ENCODE measurements at places on chromosomes 12 and 14. TPM values are rescaled to one million over a fixed set of nuclear protein-coding genes. Genes with fewer than 3 reads are reported as not detected.

DNA sequence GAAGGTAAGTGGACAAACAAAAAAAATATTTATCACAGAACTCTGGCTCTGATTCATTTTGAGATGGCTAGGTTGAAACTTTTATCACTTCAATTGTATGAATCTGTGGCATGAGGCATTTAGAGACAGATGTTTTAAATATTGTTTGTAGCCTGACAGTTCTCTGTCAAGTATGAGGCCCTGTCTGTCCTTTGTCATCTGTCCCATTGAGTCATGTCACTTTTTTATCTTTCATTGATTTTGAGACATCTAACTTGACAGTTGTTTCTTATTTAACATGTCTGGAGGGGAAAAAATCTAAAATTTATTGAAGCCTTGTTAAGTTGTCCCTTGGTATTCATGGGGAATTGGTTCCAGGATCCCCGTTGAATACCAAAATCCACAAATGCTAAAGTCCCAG, 829.5 kb downstream of the FSCB start:
- no peak for DNase-seq
- no peak overlapping the region for H3K4me3 ChIP-seq
- no peaks in the 10 kb centered on the region for H3K27me3 ChIP-seq
- H3K4me1 ChIP-seq = no peaks in the 10 kb centered on the region
- no peak overlapping the region for H3K27ac ChIP-seq
- no peaks in the 10 kb centered on the region for H3K36me3 ChIP-seq

DNA sequence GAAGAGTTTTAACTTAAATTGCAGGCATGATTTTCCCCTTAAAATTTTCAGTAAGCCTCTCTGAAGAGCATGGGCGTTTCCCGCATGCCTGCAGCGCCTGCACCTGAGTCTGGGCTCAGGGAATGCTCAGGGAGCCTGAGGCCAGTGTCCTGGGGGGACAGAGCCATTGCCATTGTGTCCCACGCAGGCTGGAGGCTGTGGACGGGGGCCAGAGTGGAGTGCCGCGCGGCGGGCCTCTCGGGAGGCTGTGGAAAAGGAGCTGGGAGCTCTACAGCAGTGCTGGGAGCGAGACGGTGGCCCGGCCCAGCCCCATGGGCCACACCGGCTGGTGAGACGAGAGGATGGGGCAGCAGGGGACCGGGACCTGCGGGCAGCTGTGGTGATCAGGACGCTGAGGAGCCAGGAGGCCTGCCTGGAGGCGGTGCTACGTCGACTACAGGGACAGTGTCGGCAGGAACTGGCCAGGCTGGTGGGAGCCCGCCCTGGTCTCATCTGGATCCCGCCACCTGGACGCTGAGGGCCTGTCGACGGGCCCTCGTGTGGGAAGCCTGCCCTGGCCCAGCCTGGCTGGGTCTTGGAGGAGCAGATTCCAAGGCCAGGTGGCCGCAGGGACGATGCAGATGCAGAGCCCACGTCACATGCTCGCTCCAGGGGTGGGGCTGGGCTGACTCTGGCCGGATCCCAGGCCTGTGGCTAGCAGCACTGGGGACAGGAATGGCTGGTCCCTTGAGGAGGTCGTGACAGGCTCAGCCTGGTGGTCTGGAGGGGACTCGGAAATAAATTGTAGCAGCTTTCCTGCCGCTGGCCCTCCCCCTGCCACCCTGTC, 7.6 kb downstream of the TEDC1 start:
- H3K4me1 ChIP-seq = peaks cover 9% of the 10 kb centered on the region
- no peaks in the 10 kb centered on the region for H3K27me3 ChIP-seq
- H3K36me3 ChIP-seq = no peaks in the 10 kb centered on the region
- DNase-seq = no peak
- H3K27ac ChIP-seq = no peak overlapping the region

GRCh38 chr12:41515953-41516352, 327.8 kb downstream of the PDZRN4 start:
- H3K36me3 ChIP-seq = no peaks in the 10 kb centered on the region
- H3K4me3 ChIP-seq = no peak overlapping the region
- H3K27me3 ChIP-seq = no peaks in the 10 kb centered on the region
- H3K4me1 ChIP-seq = no peaks in the 10 kb centered on the region
- DNase-seq = no peak
- H3K27ac ChIP-seq = no peak overlapping the region

DNA sequence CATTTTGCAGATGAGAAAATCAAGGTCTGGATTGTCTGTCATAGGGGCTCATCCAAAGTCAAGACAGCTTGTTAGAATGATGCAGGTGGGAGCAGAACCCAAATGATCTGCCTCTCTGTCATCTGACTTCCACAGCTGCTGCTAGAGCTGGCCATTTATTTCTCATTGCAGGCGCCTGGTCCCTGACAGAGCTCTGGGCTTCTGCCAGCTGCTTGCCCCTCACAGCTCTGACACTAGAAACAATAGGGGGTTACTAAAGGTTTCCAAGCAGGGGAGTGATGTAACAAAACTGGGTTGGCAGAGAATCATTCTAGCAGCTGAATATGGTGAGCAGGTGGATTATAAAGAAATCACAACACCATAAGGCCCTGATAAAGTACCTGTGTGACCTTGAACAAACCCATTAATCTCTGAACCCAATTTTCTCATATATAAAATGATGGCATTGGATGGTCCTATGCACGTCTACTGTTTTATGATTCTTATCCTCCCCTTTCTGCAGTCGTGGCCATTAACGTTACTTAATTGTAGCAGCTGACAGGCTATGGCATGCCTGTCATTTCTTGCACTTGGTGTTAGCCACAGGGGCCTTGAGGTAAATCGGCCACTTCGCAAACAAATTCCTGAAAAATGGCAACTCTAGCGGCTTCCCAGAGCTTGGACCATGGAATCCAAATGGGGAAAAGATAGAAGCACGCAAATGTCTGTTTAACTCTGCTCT, 134.6 kb downstream of the RMST start:
- H3K4me1 ChIP-seq = no peaks in the 10 kb centered on the region
- H3K36me3 ChIP-seq = no peaks in the 10 kb centered on the region
- H3K27ac ChIP-seq = no peak overlapping the region

The TCL1A gene
- 10.2 TPM for total RNA-seq

DNA sequence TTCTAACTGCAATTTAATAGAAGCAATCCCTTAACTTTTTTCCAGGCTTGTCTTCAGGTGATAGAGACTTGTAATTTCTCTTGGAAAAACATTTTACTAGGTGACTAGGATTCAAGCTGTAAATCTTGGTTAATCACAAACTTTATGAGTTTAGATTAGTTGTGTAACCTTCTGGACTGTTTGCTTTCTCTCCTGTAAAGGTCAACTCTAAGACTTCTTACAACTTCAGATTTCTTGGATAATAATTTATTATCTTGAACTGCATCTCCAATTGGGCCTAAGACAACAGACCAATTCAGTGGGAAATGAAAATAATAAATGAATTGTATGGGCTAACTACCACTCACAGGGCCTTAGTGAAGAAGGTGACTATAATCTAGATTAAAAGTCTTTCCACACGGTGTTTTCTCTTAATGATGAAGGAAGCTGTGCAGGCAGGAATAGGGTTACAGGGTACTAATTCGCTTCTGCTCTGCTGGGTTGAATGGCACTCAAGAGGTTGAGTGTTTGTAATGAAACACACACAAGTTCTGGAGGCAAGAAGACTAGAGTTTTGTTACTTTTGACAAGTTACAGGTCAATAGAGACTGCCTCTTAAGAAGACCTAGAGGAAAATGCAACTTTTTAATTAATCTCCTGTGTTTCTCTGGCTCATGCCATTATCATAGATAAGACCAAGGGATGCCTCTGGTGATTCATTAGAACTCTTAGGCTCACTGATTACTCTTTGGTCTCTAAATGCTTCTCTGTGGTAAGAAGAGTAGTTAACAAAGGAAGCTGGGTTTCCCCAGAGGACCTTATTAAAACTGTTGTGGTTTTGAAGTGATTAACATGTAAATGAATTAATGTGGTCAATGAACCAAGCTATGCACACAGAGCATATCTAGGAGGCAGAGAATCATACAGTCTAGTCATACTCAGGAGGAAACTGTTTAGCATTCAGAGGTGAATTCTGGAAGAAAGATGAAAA, 30.0 kb upstream of the OR4E1 start:
- no peaks in the 10 kb centered on the region for H3K36me3 ChIP-seq
- no peaks in the 10 kb centered on the region for H3K4me1 ChIP-seq
- no peak overlapping the region for H3K4me3 ChIP-seq
- H3K27ac ChIP-seq = no peak overlapping the region
- no peaks in the 10 kb centered on the region for H3K27me3 ChIP-seq
- no peak for DNase-seq

DNA sequence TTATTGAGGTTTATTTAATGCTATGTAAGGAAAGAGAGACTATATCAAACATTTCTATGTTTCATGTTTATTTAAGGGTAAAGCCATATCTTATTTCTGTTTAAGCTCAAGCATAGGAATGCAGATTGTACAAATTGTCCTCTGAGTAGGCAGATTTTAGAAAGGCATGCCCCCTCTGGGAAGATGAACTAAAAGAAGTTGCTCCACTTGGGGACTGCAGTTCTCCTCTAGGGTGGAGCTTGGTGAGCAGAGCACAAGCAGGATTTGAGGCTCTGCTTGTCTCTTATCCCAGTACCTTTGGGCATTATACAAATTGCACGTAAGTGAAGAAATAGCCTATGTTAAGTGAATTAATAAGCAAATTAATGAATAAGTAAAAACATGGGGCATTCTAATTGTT, 96.2 kb upstream of the PDE3A start:
- H3K27ac ChIP-seq = no peak overlapping the region
- H3K4me3 ChIP-seq = no peak overlapping the region
- no peaks in the 10 kb centered on the region for H3K27me3 ChIP-seq

The SLC39A5 gene
- total RNA-seq = 0.87 TPM

All from testis (tissue), 5 donors.